Activated naive CD4-positive, alpha-beta T cell (primary cell): ENCODE measurements at places on chromosomes 2 and 18.

- DNase-seq, result no peak
These were observed 104.8 kb upstream of the TGFA start for GRCh38 chr2:70658476-70658875.

GRCh38 chr2:48175656-48176055 is 269.4 kb upstream of the FBXO11 start:
- DNase-seq, result no peak

DNA sequence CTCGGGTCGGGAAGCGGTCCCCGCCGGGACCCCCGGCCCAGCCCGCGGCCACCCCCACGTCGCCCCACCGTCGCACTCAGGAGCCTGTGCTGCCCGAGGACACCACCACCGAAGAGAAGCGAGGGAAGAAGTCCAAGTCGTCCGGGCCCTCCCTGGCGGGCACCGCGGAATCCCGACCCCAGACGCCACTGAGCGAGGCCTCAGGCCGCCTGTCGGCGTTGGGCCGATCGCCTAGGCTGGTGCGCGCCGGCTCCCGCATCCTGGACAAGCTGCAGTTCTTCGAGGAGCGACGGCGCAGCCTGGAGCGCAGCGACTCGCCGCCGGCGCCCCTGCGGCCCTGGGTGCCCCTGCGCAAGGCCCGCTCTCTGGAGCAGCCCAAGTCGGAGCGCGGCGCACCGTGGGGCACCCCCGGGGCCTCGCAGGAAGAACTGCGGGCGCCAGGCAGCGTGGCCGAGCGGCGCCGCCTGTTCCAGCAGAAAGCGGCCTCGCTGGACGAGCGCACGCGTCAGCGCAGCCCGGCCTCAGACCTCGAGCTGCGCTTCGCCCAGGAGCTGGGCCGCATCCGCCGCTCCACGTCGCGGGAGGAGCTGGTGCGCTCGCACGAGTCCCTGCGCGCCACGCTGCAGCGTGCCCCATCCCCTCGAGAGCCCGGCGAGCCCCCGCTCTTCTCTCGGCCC is 13.6 kb downstream of the SPEG start:
- no peak for DNase-seq

- DNase-seq, result no peak
These were observed 344.3 kb downstream of the EIPR1 start for GRCh38 chr2:3033315-3033714.

DNA sequence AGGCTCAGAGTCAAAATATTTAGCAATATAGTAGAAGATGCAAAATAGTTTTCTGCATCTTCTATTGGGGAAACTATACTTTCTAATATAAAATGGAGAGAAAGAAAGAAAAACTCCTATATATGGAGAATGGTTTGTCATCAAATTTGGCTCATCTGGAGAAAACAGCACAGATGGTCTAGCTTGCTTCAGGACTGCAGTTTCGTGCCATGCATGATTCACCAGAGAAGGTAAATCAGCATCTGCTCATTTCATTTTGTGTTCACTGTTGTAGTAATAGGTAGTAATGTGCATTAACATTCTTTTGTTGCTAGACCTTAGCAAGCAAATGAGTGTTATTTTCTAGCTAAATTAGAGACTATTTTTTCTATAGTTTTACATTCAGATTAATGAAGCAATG is 179.0 kb downstream of the ASXL3 start:
- DNase-seq, result no peak
